ENCODE measurements at places on chromosomes 2 and 18. TPM values are rescaled to one million over a fixed set of nuclear protein-coding genes. Genes with fewer than 3 reads are reported as not detected.

RAX gene
- not detected for total RNA-seq

CHST10 gene
- 3.3 TPM for total RNA-seq

CHST9 gene
- not detected for total RNA-seq

REG3A gene
- total RNA-seq, result not detected

ESPNL gene
- total RNA-seq, result 0.05 TPM

CYRIA gene
- 0.12 TPM for total RNA-seq

POTEI gene
- total RNA-seq, result not detected

SRSF7 gene
- 224 TPM for total RNA-seq

ANO7 gene
- 0.45 TPM for total RNA-seq

POMC gene
- 2.8 TPM for total RNA-seq

FRZB gene
- not detected for total RNA-seq

SLC14A1 gene
- total RNA-seq, result 2.5 TPM

CABLES1 gene
- total RNA-seq, result 2.1 TPM

ARHGAP25 gene
- total RNA-seq, result 79.6 TPM

ABCA12 gene
- total RNA-seq, result not detected

UGT1A6 gene
- total RNA-seq, result not detected

NFE2L2 gene
- total RNA-seq, result 67.7 TPM

UGT1A5 gene
- not detected for total RNA-seq

LRRC30 gene
- total RNA-seq, result not detected

GPR39 gene
- not detected for total RNA-seq

STAT1 gene
- total RNA-seq, result 729 TPM

MAPK4 gene
- total RNA-seq, result not detected

GPR75 gene
- total RNA-seq, result 2.1 TPM

DSG2 gene
- 0.53 TPM for total RNA-seq

EML4 gene
- 135 TPM for total RNA-seq

CRYGC gene
- not detected for total RNA-seq

LAMA1 gene
- not detected for total RNA-seq

TEKT4 gene
- total RNA-seq, result not detected

BUB1 gene
- 82.2 TPM for total RNA-seq

SYT4 gene
- total RNA-seq, result not detected

RAPGEF4 gene
- total RNA-seq, result 0.38 TPM

FAM228A gene
- not detected for total RNA-seq

TMEM169 gene
- total RNA-seq, result 2.9 TPM

UGT1A3 gene
- total RNA-seq, result not detected

OXER1 gene
- not detected for total RNA-seq

GPR35 gene
- total RNA-seq, result 2.1 TPM

ACOXL gene
- total RNA-seq, result not detected

CCDC141 gene
- total RNA-seq, result 13.0 TPM
